ENCODE measurements at places on chromosomes 11 and 22.

DNA sequence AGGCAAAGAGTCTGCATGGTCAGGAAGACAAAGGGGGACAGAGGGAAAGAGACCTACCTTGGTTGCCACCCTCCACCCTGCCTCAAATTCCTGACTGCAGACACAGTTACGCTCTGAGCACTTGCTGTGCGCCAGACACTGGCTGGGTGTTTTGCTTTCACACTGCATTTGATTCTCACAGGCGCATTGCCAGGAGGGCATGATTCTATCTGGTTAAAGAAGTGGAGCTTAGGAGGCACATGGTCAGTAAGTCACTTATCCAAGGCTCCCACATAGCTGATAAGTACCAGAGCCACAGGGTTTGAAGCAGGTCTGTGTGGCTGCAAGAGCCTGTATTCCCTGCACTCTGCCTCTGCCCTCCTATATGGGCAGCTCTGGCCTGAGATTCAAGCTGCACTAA, 103.9 kb downstream of the TIMP3 start:
- DNase-seq = peak; percentile 27

GRCh38 chr22:25216230-25216629, 3.2 kb upstream of the CRYBB2 start:
- no peak for DNase-seq

DNA sequence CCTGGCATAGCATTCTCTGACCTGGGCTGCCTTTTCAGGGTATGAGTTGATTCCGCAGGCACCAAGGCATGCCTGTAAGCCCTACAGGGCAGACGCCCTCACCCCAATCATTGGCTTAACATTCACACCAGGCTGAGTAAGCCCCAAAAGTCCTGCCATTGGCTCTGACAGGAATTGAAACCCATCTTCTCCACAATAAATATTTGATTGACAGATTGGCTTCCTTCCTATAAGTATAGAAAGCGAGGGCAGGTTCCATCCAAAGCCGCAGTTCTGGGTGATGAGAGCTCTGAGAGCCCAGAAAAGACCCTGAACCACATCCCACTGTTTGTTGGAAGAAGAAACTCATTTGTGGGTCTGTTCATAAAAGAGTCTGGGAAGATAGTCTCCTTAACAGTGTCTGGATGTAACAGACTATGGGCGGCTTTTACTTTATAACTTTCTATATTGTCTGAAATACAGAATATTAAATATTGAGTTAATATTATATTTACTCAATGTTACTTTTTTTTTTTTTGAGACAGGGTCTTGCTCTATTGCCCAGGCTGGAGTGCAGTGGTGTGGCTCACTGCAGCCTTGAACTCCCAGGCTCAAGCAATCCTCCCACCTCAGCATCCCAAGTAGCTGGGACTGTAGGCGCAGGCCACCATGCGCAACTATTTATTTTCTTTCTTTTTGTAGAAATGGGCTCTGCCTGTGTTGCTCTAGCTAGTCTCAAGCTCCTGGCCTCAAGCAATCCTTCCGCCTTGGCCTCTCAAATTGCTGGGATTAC, 46.8 kb downstream of the FAM83F start:
- DNase-seq = no peak

DNA sequence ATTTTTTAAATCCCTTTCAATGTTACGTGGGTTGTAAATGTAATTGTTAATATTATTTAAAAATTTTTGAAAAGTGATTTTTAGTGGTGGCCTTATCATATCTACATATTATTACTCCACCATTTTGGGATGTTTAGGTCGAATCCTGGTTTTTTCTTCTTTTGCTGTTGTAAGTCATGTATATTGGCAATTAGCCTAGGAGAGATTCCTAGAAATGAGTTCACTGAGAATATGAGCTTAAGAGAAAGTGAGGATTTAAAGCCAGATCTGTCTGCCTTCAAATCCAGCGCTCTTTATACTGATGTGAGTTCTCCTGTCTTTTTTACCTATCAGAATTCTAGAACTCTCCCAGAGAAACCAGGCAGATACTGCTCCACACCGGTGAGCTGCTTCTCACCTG, 56.1 kb downstream of the PTPRJ start:
- no peak for DNase-seq

DNA sequence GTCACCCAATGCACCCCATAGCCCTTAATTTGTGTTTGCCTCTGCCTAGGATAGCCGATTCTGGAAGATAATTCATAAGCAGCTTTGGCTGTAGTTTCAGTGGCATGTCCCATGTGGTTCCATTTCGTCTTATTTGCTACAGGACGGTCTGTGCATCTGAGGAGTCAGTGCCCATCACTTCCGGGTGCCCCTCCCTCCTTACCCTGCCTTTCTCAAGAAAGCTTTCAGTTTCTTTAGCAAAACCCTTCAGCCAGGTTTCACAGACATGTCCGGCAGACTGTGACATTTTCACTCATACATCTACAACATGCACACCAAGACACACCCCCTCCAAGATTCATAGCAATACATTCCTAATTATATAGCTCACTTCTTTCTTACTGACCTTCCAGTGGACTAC, 14.3 kb downstream of the TP53AIP1 start:
- no peak for DNase-seq

DNA sequence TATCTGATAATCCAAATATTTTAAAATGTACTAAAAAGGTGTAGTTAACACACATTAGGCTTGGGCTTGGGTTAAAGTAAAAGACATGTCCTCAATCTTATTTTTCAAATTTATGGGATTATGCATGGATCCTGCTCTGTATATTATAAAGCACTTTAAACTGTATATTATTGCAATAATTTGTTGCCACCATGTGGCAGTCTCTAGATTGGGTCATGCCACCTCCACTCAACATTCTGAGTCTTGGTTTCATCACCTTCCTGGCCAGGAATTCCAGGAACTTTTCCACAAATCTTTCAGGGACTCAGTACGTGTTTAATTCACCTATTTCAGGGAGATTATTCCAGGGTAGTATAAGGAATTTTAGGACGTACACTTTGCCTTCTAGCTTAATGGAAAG, 695.5 kb downstream of the FAM181B start:
- no peak for DNase-seq

DNA sequence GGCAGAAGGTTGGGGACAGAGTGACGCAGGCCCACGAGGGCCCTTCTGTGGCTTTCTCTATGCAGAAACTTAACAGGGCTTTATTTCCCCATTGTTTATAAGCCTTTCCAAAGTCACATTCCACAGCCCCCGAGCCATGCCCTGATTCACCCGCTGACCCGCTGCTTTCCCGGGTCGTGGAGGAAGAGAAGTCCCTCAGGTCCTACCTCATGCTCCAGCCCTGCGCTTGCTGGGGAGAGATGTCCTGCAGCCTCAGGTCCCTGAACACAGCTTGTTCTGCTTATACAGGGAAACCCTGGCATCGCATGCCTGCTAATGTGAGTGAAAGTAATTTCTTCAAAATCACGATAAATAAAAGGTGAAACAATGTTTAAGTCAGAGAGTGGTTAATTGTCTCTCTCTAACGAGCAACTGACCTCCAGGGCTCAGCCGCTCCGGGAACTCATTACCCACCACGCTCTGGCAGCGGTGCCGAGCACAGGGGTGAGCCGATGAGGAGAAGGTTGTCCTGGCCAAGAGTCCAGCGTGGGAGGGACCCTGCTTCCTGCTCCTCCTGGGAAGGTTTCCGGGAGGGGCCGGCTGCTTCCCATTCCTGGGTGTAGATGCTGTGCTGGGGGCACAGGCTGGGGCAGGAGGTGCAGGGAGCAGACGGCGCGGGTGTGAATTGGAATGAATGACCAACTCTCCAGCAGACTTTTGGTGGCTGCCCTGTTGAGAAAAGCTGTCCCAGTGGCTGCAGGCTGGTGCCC, 595.2 kb downstream of the BRD1 start:
- DNase-seq = no peak

All from Ammon's horn (tissue), 1 donor.